ENCODE measurements at places on chromosomes 13 and 19.

DNA sequence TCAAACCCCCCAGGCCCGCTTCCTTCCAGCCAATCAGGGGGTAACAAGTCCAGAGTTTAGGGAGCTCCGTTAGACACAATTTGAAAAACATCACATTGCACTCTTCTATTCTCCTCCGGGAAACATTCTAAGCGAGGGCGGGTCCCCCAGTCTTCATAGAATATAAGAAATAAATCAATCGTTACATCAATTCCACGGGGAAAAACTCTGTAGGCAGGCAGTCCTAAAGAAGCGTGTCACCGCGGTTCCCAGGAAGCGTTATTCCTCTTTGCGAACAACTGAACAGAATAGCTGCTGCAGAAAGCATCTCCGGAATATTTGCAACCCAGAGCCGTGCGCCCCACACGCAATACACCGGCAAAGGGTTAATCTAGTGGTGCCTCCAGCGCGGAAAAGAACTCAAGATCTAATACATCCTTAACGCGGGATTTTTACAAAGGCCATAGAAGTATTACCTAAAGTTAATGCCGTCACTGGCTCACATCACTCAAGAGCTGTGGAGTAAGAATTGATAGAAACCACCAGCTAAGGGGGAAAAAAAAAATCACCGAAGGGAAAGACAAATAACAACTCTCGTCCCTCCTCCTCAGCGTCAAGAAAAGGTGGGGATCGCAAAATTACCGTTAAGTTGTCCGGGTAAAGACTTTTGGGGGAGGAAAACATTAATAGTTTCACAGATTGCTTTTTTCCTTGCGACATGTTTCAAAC is 65.1 kb downstream of the KCNRG start:
- DNase-seq: peak; percentile 65

DNA sequence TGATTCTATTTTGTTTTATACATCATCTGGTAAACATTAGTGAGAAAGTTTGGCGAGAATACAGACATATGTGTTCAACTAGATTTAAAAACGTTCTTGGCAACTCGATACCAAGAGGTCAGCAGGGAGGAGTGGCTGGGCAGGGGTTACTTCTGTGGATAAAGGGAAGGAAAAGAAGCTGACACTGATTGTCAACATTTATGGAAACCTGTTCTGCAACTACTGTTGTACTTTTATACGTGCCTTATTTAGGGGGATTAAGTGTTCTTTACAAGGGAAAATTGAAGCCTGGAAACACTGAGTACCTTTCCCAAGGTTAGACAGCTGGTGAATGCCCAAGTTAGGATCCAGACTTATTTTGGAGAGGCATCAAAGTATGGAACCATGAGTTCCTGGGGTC is 65.0 kb downstream of the MTUS2 start:
- DNase-seq: no peak

GRCh38 chr13:33347861-33348260 is 62.3 kb upstream of the STARD13 start:
- no peak for DNase-seq

DNA sequence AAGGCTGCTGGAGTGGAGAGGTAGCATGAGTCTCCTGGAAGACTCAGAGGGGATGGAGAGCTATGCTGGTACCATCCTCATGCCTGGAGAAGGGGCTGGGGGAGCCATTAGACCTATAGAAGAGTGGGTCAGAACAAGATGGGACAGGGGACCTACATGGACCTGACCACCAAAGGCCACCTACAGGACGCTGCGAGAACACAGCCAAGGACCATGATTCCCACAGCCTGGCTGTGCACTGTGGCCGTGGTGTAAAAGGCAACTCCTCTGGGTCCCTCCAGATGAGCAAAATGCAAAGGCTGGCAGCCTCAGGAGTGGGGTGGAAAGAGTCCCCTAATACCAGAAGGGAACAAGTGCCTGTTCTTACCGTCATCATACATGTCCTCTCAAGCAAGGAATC is 216.2 kb downstream of the SLC7A1 start:
- DNase-seq: no peak

GRCh38 chr13:68806125-68806524 is 1301.5 kb upstream of the ATXN8OS start:
- no peak for DNase-seq

DNA sequence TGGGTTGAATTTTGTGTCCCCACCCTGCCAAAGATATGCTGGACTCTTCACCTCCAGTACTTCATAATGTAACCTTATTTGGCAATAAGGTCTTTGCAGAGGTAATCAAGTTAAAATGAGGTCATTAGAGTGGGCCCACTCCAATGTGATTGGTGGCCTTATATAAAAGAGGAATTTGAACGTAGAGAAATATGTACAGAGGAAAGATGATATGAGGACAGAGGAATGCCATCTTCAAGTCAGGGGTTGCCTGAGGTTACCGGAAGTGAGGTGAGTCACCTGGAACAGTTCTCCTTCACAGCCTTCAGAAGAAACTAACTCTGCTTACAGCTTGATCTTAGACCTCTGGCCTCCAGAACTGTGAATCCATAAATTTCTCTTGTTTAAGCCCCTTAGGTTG is 69.9 kb downstream of the GPC5 start:
- no peak for DNase-seq

DNA sequence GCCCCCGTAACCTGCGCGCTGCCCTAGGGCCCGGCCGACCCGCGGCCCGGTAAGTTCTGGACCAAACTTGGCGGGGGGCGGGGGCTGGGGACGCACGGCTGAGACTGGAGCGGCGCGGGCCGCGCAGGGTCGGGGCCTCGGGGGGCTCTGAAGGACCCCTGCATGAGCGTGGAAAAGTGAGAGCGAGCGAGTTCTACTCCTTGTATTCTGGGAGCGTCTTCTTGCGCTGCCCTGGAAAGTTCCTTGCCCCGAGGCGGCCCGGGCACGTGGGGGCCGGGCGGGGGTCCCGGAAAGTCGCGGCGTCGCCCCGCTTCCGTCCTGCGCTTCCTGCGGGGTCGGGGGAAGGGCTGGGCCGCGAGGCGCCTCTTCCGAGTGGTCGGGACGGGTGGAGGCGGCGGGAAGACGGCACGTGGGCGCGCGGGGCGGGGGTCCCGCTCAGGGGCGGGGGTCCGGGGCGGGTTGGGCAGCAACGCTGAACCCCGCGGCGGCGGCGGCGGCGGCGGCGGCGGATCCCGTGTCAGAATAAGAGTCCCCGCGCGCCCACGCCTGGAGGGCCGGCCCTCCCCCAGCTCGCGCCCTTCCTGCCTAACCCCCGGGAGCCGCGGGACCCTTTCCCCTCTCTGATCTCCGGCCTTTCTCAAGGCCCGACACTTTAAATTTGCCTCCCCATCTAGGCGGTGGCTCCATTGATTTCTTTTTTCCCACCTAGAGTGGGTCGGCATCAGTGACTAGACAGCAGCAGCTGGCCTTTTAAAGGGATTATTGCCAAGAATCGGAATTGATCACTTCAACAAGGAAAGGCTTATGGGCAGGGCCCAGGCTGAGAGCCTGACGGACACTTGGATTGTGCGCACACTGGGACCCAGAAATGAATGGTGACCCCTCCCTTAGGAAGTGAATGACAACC is 749 bp downstream of the GATAD2A start:
- peak; percentile 47 for DNase-seq

- no peak for DNase-seq
Measured at GRCh38 chr13:45082964-45083363, 37.3 kb upstream of the GTF2F2 start.

DNA sequence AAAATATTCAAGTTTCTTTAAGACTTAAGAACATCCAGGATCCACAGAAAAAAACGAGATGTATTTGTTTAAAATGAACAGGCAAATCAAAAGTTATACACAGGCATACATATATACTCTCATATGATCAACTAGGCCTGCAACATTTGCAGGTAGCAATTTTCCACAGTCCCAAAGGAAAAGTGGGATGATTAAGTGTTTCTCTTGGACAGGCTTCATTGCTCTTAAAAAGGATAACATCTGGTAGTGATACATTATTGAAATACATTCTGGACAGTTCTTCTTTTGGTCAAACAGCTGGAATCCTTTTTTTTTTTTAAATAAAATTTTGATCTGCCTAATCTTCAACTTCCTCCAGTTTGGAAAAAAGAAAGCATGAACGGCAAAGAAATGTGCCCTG is 114.8 kb upstream of the TDRD3 start:
- DNase-seq: no peak

- peak; percentile 26 for DNase-seq
Measured at GRCh38 chr13:50365408-50366391, 350.5 kb downstream of the KCNRG start.

DNA sequence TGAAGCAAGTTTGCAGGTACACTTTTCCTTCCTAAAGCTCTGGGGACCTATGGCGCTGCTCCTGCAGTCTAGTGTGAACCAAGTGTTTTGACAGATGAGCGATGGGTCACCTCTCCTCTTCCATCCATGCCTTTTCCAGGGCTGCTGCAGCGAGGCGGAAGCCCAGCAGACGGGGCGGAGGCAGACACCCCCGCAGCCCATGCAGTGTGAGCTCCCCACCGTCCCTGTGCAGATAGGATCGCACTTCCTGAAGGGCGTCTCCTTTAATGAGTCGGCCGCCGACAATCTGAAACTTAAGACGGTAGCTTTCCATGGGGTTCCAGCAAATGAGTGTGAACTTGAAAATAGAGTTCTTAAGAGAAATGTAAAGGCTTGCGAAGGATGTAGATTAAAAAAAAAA is 37.1 kb upstream of the GPI start:
- DNase-seq: no peak

- DNase-seq: no peak
Measured at GRCh38 chr13:32471187-32471922, 43.4 kb upstream of the N4BP2L1 start.

GRCh38 chr13:48431431-48431830 is 18.5 kb upstream of the LPAR6 start:
- no peak for DNase-seq

DNA sequence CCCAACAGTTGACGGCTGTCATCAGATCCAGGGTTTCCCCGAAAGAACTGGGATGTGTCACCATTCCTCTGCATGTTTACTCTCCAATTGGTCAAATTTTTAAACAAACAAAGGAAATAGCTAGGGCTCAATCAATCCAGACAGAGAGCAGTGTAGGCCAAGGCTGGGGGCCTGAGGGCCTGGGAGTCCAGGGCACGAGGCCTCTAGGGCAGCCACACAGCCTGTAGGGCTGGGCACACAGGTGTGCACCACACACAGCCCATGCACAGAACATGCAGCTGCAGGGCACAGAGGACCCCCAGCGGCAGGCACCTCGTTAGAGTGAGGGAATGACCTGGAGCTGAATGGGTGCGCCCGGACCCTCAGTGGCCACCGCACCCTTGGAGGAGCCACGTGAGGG is 9.5 kb downstream of the MIER2 start:
- DNase-seq: no peak

GRCh38 chr13:28579322-28579721 is 79.6 kb upstream of the POMP start:
- DNase-seq: no peak

- no peak for DNase-seq
Measured at GRCh38 chr13:25890671-25891212, 161.1 kb downstream of the SHISA2 start.

DNA sequence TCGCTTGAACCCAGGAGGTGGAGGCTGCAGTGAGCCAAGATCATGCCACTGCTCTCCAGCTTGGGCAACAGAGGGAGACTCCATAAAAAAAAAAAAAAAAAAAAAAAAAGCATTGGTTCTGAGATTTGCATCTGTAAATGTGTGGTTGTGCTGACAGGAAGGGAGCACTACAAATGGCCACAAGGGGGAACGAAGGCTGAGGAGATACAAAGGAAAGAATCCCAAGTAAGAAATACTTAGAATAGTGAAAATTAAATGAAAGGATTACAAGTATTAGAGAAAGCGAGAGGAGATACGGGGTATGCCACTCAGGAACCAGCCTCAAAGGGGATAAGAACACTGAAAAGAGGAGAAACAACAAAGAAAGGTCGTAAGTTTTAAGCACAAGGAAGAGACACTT is 284.9 kb downstream of the KLF12 start:
- peak; percentile 22 for DNase-seq

- DNase-seq: peak; percentile 17
Measured at GRCh38 chr19:10010247-10010691, at the start of gene COL5A3. COL5A3 (minus strand) TSS chr19:10010504; CDS start chr19:10010385, 119 bp downstream.

GRCh38 chr13:32503727-32504126 is 34.9 kb downstream of the N4BP2L2 start:
- DNase-seq: no peak

DNA sequence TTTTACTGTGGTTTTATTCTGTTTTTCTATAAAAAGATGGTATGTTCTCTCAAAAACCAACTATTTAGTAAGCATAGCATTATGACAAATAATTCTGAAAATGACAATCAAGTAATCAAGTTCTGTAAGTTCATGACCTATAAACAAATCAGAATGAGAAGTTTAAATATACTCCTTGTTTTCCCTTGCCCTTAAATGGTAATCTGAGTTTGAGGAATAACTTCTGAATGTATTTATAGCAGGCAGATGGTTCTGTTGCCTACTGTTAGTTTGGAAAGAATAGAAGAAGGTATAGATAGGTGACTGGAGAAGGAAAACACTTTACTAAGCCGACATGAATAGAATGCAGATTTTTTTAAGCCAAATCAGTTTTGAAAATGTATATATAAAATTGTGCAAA is 63.9 kb downstream of the POSTN start:
- DNase-seq: no peak

DNA sequence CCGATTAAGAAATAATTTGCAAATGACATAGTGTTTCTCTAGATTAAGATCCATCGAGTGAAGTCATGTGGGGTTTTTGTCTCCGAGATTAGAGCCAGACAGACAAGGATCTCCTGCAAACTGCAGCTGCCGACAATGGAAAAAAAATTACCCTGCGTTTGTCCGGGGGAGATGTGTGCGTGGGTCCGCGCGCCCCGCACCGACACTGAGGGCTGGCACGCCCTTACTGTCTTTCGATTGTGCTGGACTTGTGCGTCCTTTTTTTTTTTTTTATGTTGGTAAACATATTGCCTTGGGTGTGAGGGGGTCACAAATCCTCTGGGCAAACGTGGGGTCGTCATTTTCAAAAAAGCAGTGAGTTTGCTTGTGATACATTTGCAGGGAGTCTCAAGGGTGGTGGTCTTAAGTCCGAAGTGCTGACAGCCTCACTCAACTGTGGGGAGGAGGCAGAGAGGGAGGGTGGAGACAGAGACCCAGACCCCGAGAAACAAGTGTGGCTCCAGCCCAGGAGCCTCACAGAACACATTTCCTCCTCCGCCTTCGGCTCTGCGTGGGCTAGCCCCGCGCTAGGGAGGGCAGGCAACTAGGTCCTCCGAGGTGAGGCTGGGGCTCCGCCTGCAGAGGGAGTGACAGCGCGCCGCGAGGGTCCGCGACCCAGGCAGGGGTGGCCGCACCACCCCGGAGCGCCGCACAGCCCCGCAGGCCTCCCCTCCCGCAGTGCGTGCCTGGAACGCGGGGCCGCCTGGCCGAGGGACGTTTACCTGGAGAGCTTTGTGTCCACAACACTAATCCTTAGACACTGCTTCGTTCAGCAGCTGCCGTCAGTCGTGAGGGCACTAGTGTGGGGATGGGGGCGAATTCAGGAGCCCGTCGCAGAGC is 11.7 kb upstream of the SOX1 start:
- DNase-seq: no peak

- DNase-seq: no peak
Measured at GRCh38 chr13:111855786-111856185, 211.2 kb upstream of the SOX1 start.

DNA sequence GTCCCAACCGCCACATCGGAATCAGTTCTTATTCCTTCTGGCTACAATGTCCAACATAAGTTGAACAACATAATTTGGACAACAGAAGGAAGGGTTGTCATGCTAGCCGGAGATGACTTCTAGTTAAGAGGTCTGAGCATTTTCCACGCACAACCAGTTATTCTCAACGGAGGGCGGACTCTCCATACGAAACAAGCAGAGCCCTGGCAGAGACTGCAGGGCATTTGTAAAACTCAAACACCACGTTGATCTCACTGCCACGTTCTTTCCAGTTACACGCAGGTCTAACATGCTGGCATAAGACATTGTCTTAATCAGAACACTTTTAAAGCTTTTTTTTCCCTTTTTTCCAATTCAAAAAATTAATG is 38.3 kb upstream of the DCUN1D2 start:
- no peak for DNase-seq
